ENCODE measurements at places on chromosomes 5 and 9.

GRCh38 chr9:37760416-37761161, 7.0 kb downstream of the TRMT10B start:
- DNase-seq: no peak

DNA sequence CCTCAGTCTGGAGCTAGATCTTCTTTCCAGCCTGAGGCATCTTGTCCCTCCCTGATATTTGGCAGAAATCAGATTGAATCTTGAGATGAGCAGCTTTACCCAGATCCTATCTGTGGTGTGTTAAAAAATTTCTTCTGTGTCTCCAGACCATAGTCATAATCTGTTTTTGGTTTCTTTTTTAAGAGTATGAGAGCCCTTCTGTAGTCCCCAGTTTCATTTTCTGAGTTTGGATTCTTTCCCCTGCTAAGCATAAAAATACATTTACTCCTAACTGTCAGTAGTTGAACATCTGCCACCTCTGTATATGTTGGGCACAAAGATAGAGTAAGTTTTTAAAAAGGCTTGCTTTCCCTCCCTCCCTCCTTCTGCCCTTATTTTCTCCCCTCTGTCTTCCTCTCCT, 137.7 kb downstream of the CNTLN start:
- DNase-seq: no peak

GRCh38 chr5:17018871-17019270, 82.8 kb upstream of the MYO10 start:
- DNase-seq: no peak

GRCh38 chr9:81588148-81588871, 101.0 kb downstream of the TLE1 start:
- DNase-seq: no peak

GRCh38 chr9:79140751-79141150, 431.0 kb upstream of the TLE4 start:
- DNase-seq: no peak
